ENCODE measurements at places on chromosomes 11 and 22. TPM values are rescaled to one million over a fixed set of nuclear protein-coding genes. Genes with fewer than 3 reads are reported as not detected.
A peak's percentile ranks its signal among the peaks of the same experiment; 100 is the strongest.

- peaks cover 2% of the 10 kb centered on the region for H3K4me1 ChIP-seq
- DNase-seq: no peak
- H3K27me3 ChIP-seq: peaks cover 23% of the 10 kb centered on the region
- no peak overlapping the region for H3K27ac ChIP-seq
- no peak overlapping the region for H3K4me3 ChIP-seq
These were observed 590.5 kb downstream of the OPCML start for GRCh38 chr11:132941761-132942160.

DNA sequence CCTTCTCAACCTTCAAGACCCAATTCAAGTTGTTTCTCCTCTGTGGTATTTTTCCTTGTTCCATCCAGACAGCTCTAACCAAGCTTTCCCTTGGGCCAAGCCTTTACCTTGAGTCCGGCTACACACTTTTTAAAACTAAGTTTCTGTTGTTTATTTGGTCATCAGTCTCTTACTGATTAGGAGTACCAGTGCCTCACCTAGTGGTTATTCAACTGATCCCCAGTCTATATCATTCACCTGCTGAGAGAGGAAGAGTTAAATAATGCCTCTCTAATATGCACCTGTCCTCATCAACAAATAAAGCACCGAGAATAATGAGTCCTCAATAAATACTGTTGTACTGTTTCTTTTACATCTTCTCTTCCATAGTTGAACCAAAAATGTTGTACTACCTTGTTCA is 160.8 kb downstream of the MSANTD4 start:
- H3K36me3 ChIP-seq: no peaks in the 10 kb centered on the region
- no peak overlapping the region for H3K4me3 ChIP-seq
- H3K27ac ChIP-seq: no peak overlapping the region
- H3K27me3 ChIP-seq: peaks cover 8% of the 10 kb centered on the region
- H3K4me1 ChIP-seq: no peaks in the 10 kb centered on the region

DNA sequence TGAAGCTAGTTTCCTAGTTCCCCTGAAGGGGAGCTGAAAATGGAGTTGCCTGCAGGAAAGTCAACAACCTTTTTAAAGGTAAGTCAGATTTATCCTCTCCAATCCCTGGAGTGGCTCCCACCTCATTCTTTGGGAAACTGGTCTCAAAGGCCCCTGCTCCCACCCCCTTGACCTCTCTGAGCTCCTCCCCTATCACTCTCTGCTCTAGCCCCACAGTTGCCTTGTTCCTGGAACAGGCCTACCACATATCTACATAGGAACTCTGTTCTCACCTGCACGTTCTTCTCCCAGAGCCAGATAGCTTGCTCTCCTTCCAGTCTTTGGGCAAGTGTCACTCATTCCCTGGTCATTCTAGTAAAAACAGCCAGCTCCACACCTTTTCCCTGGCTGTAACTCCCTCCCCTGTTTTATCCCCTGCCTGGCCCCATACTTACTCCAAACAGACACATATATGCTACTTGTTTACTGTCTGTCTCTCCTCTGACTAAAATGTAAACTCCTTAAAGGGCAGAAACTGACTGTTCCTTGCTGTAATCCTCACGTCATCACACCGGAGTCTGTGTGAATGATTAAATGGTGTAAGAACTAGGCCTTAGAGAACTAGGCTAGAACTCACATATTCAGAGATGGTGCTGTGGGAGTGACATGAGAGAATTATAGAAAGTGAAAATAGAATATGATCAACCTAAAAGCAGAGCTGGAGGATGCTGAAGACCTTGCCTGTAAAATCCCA is 53.3 kb downstream of the TCF20 start:
- peaks cover 32% of the 10 kb centered on the region for H3K36me3 ChIP-seq
- H3K27ac ChIP-seq: peak overlapping the region; percentile 90
- H3K4me3 ChIP-seq: no peak overlapping the region
- H3K4me1 ChIP-seq: peaks cover 48% of the 10 kb centered on the region
- no peaks in the 10 kb centered on the region for H3K27me3 ChIP-seq

- no peak for DNase-seq
- no peaks in the 10 kb centered on the region for H3K36me3 ChIP-seq
These were observed 109.0 kb downstream of the FAR1 start for GRCh38 chr11:13777341-13777985.

FAM180B gene
- not detected for total RNA-seq

CDC42BPG gene
- 0.39 TPM for total RNA-seq

SLCO2B1 gene
- not detected for total RNA-seq

PARVA gene
- 0.14 TPM for total RNA-seq

All from activated CD4-positive, alpha-beta T cell treated with anti-CD3 and anti-CD28 coated beads for 36 hours (primary cell).